Kidney (tissue), 22 donors: ENCODE measurements at places on chromosomes 5 and 9. TPM values are rescaled to one million over a fixed set of nuclear protein-coding genes. Genes with fewer than 3 reads are reported as not detected.

Gene RGS7BP
- 0.39 TPM for polyA plus RNA-seq

Gene TAF11L13
- polyA plus RNA-seq, result not detected

Gene GARIN3
- polyA plus RNA-seq, result not detected

Gene KCNN2
- 1.7 TPM for polyA plus RNA-seq

Gene MYOZ3
- polyA plus RNA-seq, result 1.3 TPM

Gene CYSRT1
- 1.3 TPM for polyA plus RNA-seq

Gene PCDHGA2
- polyA plus RNA-seq, result 0.73 TPM

Gene CDH18
- not detected for polyA plus RNA-seq

GRCh38 chr5:158951436-158952247, 148.1 kb downstream of the EBF1 start:
- no peak for DNase-seq

GRCh38 chr5:33339413-33339812, 101.4 kb upstream of the TARS1 start:
- DNase-seq, result no peak

DNA sequence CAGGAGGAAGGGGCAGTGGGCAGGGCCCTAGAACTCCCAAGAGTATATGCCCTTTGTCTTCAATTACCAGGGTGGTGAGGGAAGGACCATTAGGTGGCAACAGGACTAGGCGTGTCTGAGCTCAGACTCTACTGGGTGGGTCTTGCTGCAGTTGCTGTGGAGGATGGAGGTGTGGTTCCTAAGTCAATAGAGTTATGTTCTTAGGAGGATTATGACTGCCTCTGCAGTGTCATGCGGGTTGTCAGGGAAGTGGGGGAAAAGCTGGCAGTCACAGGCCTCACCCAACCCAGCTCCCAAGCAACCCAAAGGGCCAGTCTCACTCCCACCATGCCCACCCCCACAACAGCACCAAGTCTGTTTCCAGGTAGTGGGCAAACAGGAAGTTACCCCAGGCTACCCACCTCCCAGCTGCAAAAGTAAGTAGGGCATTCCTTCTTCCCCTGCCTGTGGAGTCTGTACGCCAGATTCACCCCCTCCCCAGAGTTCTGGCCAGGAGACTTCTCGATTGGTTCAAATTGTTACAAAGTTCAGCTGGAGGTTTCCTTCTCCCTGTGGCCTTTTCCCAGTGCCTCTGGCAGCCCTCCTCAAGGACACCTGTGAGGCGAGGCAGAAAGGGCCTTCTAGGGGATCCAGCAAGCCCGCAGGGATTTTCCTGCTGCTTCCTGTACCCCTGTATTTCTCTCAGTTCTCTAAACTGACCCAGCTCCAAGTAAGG, 145.3 kb downstream of the HINT1 start:
- no peak for DNase-seq

- DNase-seq, result no peak
These were observed 63.4 kb downstream of the AUH start for GRCh38 chr9:91298311-91298710.

DNA sequence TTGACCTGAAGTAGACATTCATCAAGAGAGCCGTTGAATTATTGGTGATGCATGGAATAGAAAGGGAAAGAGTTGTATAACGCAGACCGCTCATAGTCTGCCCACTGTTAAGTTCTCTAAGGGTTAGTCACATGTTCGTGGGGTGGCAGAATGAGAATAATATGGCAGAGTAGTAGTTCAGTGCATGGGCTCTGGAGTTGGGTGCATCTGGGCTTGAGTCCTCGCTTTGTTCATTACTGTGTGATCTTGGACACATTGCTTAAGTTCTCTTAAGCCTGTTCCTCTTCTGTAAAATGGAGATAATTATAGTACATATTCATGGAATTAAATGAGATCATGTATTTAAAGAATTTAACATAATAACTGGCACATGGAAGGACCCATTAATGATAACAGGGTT, 23.6 kb downstream of the TNPO1 start:
- DNase-seq, result no peak

DNA sequence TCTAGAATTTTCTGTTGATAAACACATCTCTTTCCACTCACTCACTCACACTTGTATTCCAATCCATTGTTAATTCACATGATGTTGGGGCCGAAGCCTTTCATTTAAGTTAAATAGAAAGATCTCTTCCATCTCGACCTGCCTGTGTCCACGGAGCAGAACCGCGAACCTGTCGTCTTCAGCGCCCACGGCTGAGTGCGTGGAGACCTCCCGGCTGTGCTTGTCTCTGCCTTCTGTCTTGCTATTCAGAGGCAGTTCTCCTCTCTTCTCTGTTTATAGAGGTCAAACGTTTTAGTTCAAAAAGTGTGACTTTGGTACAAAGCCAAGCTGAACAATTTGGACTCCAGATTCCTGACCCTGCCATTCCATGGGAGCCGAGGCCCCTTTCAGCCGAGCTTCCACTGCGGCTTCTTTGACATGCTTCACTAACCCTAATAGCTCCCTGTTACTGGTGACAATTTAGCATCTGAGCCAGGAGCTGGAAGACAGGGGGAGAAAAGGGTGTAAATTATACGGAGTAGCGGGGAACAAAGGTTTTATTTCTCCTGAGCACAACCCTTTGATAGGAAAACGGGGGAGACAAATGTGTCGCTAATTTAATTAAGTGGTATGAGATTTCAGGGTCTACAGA, 314.4 kb upstream of the IRX4 start:
- DNase-seq, result peak; percentile 78

DNA sequence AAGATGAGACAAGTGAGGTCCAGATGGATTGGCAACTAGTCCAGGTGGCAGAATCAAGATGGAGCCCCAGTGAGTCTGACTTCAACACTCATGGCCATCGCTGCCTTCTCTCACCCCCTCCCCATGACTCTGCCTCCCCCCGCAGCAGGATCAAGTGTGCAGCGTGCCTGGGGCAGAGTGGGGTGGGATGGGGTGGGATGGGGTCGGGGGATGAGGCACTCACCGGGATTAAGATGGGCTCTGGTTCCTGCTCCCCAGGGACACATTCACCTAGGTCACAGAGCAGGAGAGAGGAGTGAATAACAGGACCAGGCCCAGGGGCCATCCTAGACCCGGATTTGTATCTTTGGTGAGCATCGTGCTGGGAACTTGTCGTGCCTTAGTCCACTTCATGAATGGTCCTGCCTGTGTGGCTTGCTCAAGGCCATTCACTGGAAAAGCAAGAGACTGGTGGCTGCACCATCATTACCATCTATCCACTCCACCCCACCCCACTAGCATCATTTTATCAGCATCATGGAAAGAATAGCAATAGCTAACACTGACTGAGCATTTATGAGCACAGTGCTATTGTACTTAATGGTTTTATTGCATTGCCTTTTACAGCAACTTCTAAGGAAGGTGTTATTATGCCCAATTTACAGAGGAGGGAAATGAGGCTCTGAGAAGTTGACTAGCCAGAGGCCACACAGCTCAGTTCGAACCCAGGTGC, 8.5 kb downstream of the AMBP start:
- no peak for DNase-seq

DNA sequence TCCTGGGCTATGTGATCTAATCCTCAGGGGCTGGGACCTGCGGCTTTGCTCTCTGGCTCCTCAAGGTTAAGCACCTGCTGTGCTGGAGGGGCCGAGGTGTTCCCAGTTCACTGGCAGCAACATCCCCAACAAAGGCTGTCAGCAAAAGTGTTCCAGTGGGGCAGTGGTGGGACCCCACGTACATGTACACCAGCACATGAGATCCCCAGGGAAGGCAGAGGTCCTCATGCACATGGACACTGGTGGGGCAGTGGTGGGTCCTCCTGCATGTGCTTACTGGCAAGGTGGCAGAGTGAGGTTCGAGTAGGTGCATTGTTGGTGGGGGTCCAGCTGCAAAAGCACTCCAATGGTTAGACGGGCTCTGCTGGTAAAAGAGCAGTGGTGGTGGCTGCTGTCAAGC, 255.6 kb upstream of the MPDZ start:
- no peak for DNase-seq

- peak; percentile 31 for DNase-seq
These were observed 430 bp upstream of the MSH3 start for GRCh38 chr5:80654054-80654390.

DNA sequence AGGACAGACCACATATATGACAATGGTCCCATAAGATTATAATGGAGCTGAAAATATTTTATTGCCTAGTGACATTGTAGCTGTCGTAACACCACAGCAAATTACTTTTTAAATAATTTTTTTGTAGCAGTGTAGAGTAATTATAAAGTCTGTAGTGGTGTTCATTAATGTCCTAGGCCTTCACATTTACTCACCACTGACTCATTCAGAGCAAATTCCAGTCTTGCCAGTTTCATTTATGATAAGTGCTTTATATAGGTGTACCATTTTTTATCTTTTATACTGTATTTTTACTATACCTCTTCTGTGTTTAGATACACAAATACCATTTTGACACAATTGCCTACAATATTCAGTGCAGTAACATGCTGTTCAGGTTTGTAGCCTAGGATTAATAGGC, 67.6 kb downstream of the TLE4 start:
- no peak for DNase-seq

- no peak for DNase-seq
These were observed 387.7 kb upstream of the CLINT1 start for GRCh38 chr5:158246661-158247060.
